ENCODE measurements at places on chromosomes 5 and 9.

- no peak for DNase-seq
These were observed 3.5 kb downstream of the SLC34A3 start for GRCh38 chr9:137234055-137234697.

- no peak for DNase-seq
These were observed 12.6 kb downstream of the LMX1B start for GRCh38 chr9:126626127-126626925.

DNA sequence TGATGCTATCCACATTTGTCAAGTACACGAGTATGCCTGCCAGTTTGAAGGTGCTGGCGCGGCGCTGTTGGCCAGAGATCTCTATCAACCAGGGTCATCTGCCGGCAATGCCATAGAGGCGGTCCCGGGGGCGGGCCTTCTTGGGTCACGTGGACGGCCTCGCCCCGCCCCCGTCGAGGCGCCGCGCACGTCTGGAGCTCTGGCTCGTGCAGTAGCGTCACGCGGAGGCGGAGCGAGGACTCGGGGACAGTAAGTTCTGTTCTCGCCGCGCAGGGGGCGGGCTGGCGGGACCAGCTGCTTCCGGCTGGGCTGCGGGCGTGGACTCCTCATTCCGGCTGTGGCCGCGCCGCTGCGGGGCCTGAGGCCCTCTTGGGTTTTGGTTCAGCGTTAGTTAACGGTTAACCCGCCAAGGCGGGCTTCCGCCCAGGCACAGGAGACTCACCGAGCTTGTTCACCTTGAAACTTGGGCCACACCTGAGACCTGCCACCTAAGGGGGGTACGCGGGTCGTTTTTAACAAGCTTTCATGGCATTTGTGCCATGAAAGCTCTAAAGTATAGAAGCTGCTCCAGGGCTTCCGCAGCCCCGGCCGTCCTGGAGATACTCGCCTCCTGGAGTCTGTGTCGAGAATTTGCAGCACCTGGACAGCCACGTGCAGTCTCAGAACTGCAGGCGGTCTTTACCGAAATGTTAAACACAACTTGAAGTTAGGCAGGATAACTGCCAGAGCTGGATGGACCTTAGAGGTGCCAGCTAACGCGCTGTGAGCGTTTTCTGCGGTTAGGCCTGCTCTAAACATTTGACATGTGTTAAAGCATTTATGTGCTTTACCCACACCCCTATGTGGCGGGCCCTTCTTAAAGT, at the start of gene RFESD:
Gene RFESD, plus strand, starts transcription at position 209 of the 863 bp plus-strand sequence. CDS start 5,495 bp downstream, outside the sequence.
- peak; percentile 99 for DNase-seq

DNA sequence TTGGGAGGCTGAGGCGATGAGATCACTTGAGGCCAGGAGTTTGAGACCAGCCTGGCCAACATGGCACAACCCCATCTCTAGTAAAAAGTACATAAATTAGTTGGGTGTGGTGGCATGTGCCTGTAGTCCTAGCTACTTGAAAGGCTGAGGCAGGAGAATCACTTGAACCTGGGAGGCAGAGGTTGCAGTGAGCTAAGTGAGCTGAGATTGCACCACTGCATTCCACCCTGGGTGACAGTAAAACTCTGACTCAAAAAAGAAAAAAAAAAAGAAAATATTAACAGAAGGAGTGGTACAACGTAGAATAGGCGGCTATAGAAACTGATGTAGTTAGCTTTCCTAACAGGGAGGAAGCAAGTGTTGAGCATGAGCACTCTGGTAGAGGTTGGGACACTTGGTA, 59.9 kb downstream of the PBX3 start:
- DNase-seq, result peak; percentile 48

DNA sequence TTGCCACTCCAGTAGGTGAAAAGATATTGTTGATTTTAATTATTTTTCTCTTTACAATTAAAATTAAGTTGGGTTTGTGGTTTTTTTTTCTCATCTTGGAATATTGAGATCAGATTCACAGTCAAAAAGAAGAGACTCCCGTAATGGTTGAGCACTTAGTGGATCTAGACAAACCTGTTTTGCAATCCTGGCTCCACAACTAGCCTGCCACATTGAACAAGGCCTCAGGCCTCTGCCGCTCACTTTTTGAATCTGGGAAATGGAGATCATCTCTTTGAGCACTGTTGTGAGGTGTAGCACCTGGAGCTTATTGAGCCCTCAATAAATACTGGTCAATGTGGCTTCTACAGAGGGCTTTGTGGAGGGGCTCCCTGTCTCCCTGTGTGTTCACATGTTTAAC, 37.1 kb upstream of the RARS1 start:
- DNase-seq, result no peak

DNA sequence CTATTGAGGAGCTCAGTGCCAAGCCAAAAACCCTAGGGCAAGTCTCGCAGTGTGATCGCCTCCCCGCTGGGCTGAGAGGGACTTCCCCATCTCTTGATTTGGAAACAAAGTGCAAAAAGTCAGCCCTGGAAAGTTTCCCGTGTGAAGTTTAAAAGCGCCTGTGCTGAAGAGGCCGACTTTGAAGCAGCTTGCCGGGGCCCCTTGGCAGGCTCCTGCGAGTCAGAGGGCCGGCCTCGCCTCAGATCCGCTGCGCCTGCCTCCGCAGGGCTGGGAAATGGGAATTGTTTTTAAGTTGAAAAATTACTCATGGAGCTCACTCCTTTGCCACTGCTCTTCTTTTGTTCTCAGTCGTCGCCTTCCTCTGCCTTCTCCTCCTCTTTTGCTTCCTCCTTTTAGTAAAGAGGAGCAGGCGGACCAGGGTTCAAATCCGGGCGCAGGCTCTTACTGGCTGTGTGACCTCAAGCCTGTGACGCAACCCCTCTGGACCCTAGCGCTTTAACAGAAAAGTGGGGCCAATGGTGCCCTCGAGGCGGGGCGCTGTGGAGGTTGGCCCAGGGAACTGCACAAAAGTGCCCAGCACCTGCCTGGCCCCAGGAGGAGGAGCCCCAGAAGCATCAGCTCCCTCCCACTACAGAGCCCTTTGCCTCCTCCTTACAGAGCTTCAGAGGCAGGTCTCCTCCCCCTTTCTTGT, 14.7 kb upstream of the LHX2 start:
- no peak for DNase-seq

GRCh38 chr9:137406876-137407589, 15.9 kb downstream of the EXD3 start:
- DNase-seq, result peak; percentile 86

DNA sequence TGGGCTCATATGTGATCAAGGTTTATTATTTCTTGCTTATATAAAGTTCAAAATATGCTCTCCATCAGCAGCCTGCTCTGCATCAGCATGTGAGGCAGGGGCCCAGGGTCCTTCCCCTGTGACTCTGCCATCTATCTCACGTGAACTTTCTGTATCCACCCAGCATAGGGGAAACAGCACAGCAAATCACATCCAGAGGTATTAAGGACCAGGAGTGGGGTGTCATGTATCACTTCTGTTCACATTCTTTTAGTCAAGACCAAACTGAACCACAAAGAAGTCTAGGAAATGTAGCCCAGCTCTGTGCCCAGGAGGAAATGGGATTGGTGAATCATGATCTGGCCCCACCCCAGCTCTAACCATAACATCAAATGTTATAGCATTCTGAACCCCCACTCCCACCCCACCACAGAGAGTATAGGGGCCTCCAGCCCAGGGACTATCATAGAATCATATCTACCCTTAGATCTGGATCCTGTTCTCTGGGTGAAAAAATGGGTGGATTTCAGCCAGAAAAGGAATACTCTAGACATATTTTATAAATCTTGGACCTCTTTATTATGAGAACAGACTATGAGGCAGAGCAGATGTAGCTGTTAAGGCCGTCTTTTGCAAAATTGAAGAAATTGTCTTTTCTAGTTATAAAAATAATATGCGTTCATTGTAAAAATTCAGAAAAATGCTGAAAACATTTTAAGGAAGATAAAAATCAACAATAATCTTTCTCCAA, 473.7 kb downstream of the ARHGEF28 start:
- DNase-seq, result no peak

DNA sequence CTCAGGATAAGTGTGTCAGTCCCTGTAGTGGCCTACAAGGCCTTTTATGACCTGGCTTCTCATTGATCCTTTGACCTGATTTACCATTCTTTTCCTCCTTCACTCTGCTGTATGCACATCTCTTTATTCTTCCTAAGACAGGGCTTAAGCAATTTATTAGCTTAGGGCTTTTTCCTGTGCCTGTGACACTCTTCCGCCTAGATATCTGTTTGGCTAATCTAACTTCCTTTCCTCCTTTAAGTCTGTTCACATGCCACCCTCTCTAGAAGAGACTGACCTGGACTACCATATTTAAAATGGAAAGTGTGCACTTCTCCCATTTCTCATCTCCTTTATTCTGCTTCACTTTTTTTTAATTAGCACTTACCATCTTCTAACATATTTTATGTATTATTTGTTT, 29.1 kb downstream of the FOCAD start:
- no peak for DNase-seq

GRCh38 chr5:154352960-154353548, 92.7 kb upstream of the SAP30L start:
- no peak for DNase-seq

DNA sequence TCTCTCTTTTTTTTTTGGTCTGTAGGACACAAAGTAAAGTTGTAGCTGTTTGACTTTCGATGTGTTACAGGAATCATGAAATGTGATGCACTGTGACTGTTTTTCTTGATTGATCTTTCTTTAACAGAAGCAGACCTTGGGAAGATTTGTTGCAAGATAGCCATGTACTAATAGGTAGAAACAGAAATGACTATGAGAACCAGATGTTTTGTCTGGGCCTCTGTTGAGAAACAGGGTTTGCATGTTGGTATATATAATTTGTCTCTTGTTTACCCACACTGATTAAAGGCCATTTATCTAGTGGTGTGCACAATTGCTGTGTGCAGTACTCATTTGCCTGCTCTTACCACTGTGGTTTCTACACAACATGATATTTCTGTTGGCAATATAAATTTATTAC, 125.1 kb downstream of the HACD4 start:
- peak; percentile 77 for DNase-seq

DNA sequence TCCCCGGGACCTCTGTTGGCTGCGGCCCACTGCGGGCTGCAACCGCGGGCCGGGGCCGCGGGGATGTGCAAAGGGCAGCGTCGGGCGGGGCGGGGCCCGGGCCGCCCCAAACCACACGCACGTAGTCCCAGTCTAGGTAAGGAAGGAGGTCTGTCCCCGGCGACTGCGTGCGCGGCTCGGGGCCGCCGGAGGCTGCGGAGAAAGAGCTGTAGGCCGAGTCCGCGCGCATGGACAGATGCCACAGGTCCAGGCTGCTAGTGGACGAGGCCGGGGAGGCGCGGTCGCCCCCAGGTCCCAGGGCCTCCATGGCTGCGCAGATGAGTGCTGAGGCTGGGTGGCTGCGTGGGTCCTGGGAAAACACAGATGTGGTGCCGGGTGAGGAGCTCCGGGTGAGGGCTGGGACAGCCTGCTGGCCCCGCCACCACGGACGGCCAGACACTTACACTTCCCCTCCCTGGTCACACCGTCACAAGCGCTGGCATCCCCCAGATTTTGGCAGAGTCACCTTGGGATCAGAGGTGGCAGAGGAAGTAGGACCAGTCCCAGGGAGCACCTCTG, 4.5 kb downstream of the SHROOM1 start:
- DNase-seq, result no peak

GRCh38 chr5:31479706-31480105, 52.2 kb downstream of the DROSHA start:
- no peak for DNase-seq

- DNase-seq, result no peak
These were observed 83.1 kb downstream of the TEX10 start for GRCh38 chr9:100269656-100270055.

GRCh38 chr5:144335561-144335960, 164.9 kb downstream of the KCTD16 start:
- no peak for DNase-seq

DNA sequence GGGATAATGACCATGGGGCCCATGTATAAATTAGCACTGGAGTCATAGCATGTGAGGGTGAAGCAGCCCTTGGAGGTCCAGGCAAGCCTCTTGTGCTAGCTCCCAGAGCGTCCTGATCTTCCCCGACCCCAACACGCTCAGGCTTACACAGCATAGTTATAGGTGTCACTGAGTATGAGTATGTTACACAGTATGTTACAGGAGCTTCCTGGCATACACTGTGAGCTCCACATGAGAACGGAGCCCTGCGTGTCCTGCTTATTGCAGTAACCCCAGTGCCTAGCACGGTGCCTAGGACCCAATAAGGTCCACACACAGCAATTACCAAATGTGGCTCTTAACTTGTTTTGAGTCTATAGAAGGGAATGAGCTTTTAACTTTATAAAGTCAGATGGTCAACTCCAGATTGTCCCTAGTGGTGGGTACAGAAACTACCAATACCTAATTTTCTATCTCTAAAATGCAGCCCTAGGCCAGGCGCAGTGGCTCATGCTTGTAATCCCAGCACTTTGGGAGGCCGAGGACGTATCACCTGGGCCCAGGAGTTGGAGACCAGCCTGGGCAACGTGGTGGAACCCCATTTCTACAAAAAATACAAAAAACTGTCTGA, 64.1 kb downstream of the PLAC8L1 start:
- peak; percentile 20 for DNase-seq

GRCh38 chr5:33362915-33363314, 77.8 kb upstream of the TARS1 start:
- peak; percentile 17 for DNase-seq

- DNase-seq, result peak; percentile 65
These were observed at the start of gene TEX48 for GRCh38 chr9:114681594-114682332. TSS of gene TEX48 (minus strand) at chr9:114682192. CDS start at chr9:114671723, 10,469 bp downstream.

GRCh38 chr5:14597080-14597479, 15.5 kb downstream of the OTULINL start:
- no peak for DNase-seq

DNA sequence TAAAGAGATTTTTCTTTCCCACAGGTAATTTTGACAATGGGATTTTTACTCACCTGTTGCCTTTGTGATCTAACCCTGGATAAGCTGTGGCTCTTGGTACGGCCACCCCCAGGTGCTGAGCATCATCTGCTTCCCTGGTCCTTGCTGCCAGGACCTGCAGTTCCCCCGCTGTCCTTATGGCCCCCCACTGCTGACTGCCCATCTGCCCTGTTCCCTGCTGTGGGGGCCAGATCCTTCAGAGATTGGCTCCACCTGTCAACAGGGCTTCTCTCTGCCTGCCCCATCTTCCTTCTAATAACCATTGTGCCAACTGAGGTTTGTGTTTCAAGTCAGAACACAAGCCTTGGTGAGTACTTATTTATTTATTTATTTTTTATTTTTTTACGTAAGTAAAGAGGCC, 183.3 kb downstream of the MAPKAP1 start:
- no peak for DNase-seq

DNA sequence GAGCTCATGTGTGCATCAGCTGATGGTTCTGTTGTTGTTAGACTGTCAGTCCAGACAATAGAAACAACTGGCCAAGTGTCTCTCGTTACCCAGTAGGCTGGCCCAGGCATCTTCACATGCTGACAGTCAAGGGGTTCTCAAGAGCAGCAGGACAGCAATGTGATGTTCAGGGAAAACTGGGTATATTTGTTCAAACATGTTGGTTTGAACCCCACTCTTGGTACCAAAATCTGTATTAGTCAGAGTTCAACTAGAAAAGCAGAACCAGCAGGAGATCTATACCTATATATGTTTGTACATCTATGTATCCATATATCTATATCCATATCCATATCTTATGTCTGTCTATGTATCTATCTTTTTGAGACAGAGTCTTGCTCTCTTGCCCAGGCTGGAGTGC, 108.1 kb downstream of the LRRC70 start:
- DNase-seq, result no peak
